ENCODE measurements at places on chromosomes 5 and 9.

- no peak for DNase-seq
Measured at GRCh38 chr5:100828071-100828897, 74.8 kb downstream of the ST8SIA4 start.

- no peak for DNase-seq
Measured at GRCh38 chr5:66238435-66238834, 94.3 kb downstream of the SREK1 start.

GRCh38 chr5:88681211-88681803, 201.7 kb downstream of the MEF2C start:
- DNase-seq, result no peak

GRCh38 chr9:135474915-135475314, 4.7 kb upstream of the PPP1R26 start:
- no peak for DNase-seq

DNA sequence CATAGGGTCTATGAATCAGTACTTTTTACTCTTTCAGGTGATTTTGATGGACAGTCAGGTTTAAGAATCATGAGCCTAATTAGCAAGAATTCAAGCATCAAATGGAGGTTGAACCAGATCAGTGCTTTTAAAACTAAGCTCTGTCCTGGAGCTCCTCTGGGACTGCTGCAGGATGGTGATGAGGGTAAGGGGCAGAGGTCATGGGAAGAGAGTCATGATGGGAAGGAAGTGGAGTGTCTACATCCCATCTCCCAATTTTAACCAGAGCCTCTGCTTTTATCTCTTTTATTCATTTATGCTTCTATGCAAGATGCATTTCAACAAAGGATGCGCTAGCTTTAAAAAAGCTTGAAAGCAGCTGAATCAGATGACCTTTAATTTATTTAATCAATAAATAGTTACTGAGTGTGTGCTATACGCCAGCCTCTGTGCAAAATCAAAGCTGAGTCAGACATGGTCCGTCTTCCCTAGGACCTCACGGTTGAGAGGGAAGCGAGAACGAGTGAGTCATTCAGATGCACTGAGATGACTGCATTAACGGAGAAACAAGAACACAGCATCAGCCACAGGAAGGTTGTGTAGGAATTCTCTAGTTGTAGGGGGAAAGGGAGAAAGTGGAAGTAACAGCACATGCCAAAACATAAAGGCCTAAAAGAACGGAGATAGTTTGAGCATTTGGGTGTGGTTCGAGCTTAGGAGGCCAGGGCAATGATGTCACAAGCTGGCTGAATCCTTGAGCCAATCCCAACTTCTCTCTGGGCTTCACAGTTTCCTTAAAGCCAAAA, 441.6 kb upstream of the BRINP1 start:
- DNase-seq, result no peak

- no peak for DNase-seq
Measured at GRCh38 chr5:98428806-98429205, 344.7 kb upstream of the RGMB start.

DNA sequence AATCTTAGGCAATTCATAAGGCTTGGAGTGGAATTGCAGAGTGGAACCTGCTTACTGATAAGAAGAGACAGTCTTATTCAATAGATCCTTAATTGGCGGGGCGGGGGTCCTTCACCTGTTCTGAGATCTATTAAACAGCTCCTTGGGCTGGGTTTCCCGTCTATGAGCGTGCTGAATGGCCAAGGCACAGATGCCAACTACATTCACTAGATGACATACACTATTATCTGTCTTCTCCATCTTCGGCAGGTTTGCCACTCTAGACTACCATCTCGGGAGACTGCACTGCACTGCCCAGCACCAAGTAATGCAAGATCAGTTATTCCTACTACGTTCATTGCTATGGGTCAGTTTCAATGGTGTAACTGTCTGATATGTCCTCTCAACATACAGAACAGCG, 81.5 kb downstream of the ACER2 start:
- DNase-seq, result no peak

DNA sequence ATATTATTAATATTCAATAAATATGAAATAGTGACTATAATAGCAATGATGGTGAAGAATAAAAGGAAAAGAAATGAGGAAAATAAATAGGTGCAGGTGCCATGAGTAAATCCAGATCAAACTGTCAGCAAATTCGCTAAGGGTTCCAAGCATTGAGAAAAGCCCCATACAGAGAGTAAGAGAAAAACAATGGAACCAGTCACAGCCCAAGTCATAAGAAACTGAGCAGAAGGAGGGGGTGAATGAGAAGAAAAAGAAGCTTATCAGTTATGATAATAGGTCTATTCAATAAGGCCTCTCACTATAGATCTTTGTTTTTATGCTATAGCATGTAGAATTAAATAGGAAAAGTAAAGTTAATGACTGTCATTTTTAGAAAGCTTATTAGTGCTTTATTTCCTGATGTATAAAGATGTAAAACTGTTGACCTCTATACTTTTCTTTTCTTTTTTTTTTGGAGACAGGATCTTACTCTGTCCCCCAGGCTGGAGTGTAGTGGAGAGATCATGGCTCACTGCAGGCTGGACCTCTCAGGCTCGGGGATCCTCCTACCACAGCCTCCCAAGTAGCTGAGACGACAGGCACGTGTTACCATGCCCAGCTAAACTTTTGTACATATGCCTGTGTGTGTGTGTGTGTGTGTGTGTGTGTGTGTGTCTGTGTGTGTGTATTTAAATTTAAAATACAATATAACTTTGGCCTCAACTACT, 72.4 kb downstream of the FYB1 start:
- no peak for DNase-seq

DNA sequence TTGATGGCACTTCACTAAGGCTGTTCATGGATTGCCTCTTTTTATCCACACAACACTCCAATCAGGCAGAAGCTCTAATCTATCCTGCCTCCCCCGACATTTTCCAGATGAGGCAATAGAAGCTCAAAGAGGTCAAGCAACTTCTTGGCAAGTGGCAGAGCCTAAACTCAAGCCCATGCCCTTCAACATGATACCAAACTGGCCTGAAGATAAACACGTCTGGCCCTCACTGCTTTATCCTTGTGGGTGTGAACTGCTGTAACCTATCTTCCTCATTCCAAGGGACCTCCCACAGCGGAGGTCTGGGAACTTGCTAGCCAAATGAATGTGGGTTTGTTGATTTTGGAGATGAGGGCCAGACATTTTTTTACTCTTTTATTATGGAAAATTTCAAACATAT, 9.5 kb downstream of the SLC35A4 start:
- DNase-seq, result no peak

GRCh38 chr5:123138774-123139173, 49.7 kb downstream of the PRDM6 start:
- DNase-seq, result no peak

DNA sequence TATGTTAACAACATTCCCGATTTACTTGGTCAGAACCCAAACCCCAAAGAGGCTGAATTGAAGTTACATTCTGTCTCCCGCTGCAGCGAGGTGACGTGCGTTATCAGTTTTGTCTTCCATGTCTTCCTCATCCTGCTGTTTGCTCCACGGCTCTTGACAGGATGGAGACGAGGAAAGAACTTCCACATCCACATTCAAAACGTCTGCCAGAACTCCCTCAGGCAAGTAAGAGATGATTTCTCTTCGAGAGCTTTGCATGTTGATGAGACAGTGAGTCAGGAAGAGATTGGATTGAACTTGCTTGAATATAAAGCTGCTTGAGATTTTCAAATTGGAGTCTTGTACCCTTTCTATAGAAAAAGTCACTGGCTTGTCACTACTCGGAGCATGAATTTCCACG, 242.6 kb downstream of the AUH start:
- DNase-seq, result no peak

GRCh38 chr5:61334868-61335615, 3.0 kb downstream of the ZSWIM6 start:
- no peak for DNase-seq

DNA sequence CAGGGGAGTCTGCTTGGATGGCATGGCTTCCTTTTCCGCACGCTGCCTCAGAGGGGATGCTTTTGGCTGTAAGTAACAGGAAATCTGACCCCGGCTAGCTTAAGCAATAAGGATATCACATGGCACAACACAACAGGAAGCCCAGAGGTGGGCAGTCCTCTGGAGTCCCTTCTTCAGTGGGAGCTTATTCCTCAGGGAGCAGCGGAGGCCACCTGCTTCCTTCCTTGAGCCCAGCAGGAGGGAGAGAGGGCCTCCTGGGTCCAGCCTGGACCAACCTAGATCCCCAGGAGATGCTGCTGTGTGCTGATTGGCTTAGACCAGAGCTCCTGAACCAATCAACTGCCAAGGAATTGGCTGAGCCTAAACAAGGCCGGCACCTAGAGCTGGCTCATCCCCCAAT, 66.3 kb downstream of the C9orf50 start:
- no peak for DNase-seq

DNA sequence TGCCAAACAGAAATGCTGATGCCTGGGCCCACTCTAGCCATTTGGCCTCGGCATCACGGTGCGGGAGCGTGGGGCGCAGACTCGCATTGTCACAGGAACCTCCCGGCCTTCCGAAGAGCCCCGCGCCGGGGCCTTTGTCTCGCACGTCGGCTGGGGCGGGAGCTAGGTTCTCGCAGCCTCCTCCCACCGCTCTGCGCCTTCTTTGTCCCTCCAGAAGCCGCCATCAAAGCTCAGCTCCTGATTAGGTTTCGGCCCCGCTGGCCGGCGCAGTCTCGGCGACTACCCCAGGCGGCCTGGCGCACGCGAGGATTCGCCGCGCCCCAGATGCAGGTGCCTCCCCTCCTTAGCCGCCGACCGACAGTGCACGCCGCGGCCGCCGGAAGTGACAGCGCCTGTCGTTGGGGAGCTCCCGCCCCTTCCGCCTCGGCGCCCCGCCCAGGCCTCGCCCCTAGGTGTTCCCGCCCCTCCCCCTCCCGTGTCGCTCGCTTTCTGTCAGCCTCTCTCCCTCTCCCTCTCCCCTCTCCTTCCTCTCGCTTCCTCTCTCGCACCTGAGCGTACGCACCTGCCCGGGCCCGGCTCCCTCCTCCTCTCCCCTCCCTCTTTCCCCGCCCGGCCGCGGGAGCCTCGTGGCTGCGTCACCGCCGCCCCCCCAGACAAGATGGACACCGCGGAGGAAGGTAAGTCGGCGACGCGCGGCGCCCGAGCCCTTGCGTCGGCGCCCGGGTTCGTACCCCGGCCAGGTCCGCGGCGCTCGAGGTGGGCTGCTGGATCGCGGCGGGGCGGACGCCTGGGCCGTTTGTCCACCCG, at the start of gene MARCHF6:
Gene MARCHF6 (plus strand): TSS at position 455 of the 807 bp plus-strand sequence. CDS start 204 bp downstream, at position 659.
- DNase-seq, result peak; percentile 85

- peak; percentile 52 for DNase-seq
Measured at GRCh38 chr5:132496631-132497487, 6.3 kb upstream of the IRF1 start.

GRCh38 chr9:117992006-117992405, 287.8 kb downstream of the TLR4 start:
- DNase-seq, result no peak

GRCh38 chr9:123482295-123482968, 126.4 kb downstream of the CRB2 start:
- no peak for DNase-seq
